ENCODE measurements at places on chromosomes 12 and 14. TPM values are rescaled to one million over a fixed set of nuclear protein-coding genes. Genes with fewer than 3 reads are reported as not detected.

The RPAP3 gene
- total RNA-seq = 11.4 TPM

The C14orf132 gene
- total RNA-seq = 3.7 TPM

The UBE3B gene
- total RNA-seq = 53.6 TPM

The B4GALNT3 gene
- total RNA-seq = not detected

The KRT6A gene
- not detected for total RNA-seq

The TSFM gene
- total RNA-seq = 25.4 TPM

The NTF3 gene
- total RNA-seq = not detected

The TPH2 gene
- not detected for total RNA-seq

The M6PR gene
- 99.3 TPM for total RNA-seq

The SPIC gene
- total RNA-seq = not detected

The CLEC1A gene
- total RNA-seq = not detected

The CEBPE gene
- not detected for total RNA-seq

The GPR137C gene
- 0.49 TPM for total RNA-seq

The METTL3 gene
- total RNA-seq = 35.6 TPM

The TMEM179 gene
- not detected for total RNA-seq

The RTL1 gene
- total RNA-seq = not detected

The GTF2H3 gene
- total RNA-seq = 20.2 TPM

The RPGRIP1 gene
- total RNA-seq = not detected

The IQSEC3 gene
- total RNA-seq = not detected

The PSME1 gene
- total RNA-seq = 174 TPM

The SLCO1B1 gene
- not detected for total RNA-seq

The FOXM1 gene
- total RNA-seq = 18.8 TPM

The ANKS1B gene
- 2.9 TPM for total RNA-seq

The AJUBA gene
- total RNA-seq = 28.0 TPM

Data from cardiac atrium fibroblast (primary cell).